ENCODE measurements at places on chromosomes 11 and 22. TPM values are rescaled to one million over a fixed set of nuclear protein-coding genes. Genes with fewer than 3 reads are reported as not detected.

- H3K27me3 ChIP-seq: no peaks in the 10 kb centered on the region
- H3K4me1 ChIP-seq: no peaks in the 10 kb centered on the region
- H3K27ac ChIP-seq: no peak overlapping the region
- DNase-seq: no peak
- no peaks in the 10 kb centered on the region for H3K36me3 ChIP-seq
- H3K4me3 ChIP-seq: no peak overlapping the region
Observed at GRCh38 chr11:114218508-114218907, 77.7 kb upstream of the NNMT start.

Gene PRR33
- not detected for total RNA-seq

- H3K27me3 ChIP-seq: no peaks in the 10 kb centered on the region
- no peak for DNase-seq
- no peak overlapping the region for H3K27ac ChIP-seq
- H3K4me3 ChIP-seq: no peak overlapping the region
- H3K4me1 ChIP-seq: no peaks in the 10 kb centered on the region
Observed at GRCh38 chr11:2563213-2564007, 118.6 kb downstream of the KCNQ1 start.

DNA sequence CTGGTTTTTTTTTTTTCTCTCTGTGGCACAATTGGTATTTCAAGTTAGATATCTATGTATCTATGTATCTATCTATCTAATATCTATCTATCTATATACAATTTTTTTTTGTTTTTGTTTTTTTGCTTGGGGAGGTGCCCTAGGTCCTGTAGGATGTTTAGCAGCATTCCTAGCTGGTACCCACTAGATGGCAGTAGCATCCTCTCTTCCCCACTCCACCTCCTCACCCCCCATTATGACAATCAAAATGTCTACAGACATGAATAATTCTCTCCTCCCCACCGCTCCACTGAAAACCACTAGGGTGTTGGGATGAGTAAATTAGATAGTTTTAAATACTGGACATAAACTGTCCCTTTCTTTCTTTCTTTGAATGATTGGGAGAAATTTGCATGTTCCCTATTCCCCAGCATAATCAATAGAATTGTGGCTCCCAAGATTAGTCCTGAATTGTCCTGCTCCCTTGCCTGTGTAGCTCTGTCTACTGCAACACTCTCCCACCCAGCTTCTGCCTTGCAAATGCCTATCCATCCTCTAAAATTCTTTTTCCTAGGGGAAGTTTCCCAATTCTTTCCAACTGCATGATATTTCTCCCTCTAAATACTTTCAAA lies 1152.4 kb downstream of the LRRC4C start:
- no peaks in the 10 kb centered on the region for H3K36me3 ChIP-seq
- no peak overlapping the region for H3K27ac ChIP-seq
- DNase-seq: peak; percentile 52
- H3K4me3 ChIP-seq: no peak overlapping the region

DNA sequence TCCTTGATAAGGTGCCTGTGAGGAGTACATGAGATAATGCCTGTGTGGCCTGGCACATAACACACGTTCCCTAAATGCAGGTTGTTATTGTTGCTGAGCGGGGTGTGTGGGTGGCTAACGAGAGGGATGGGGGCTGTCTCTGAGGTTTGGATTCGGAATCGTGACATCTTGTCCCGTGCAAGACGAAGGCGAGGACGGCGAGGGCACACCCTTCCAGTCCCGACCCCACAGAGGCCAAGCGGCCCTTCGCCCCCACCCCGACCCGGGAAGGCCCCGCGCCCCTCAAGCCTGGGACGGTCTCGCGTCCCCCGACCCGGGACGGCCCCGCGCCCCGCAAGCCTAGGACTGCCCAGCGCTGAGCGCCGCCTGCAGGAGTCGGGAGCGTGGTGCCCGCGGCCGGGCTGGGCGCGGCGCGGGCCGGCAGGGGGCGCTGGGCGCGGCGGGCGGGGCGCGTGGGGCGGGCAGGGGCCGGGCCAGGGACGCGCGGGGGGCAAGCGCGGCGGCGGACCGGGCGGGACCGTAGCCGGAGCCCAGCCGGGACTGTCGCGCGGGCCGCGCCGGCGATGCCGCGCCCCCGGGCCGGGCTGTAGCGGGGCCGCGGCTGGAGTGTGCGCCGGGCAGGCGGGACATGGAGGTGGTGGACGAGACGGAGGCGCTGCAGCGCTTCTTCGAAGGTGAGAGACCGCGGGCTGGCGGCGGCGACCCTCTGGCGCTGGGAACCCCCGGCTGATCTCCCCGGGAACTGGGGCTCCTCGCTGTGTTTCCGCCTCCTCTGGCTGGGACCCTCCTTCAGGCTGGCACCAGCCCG lies at the start of gene MYRF:
MYRF (plus strand) TSS at position 520 of the 808 bp plus-strand sequence; CDS start at position 629, 109 bp downstream.
- peaks cover 3% of the 10 kb centered on the region for H3K4me1 ChIP-seq
- peak within 1 kb of the TSS; percentile 34 for H3K4me3 ChIP-seq
- peak; percentile 24 for DNase-seq
- no peaks in the 10 kb centered on the region for H3K36me3 ChIP-seq
- no peak within 1 kb of the TSS for H3K27ac ChIP-seq

DNA sequence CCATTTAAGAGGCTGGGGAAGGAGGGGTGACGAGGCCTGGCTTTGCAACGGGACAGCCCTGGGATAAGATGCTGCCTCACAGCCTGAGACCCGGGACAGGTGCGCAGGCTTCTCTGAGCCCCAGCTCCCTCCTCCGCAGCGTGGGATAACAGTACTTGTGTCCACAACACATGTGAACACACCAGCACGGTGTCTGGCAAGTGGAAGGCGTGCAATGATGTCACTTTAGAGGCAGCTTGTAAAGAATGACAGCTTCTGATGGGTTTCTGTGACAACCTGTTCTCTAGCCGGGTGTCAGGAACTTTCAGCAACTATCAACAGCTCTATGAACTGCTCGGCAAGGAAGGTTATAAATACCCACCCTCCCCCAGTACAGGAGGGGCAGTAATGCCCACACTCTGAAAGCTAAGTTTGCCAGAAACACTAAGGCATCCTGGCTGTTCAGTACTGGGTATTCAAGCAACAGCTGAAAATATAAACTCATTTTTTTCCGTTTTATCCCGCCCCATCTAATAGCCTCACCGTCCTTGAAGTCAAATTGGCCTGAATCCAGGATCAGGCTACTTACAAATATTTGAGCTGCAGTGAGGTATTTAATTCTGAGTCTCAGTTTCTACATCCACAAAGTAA lies 59.7 kb downstream of the MYH9 start:
- peak overlapping the region; percentile 98 for H3K27ac ChIP-seq
- peaks cover 49% of the 10 kb centered on the region for H3K36me3 ChIP-seq
- peak; percentile 85 for DNase-seq
- H3K4me3 ChIP-seq: no peak overlapping the region
- peaks cover 95% of the 10 kb centered on the region for H3K4me1 ChIP-seq
